CD4-positive, alpha-beta T cell (primary cell): ENCODE measurements at places on chromosomes 13 and 19. TPM values are rescaled to one million over a fixed set of nuclear protein-coding genes. Genes with fewer than 3 reads are reported as not detected.

DNA sequence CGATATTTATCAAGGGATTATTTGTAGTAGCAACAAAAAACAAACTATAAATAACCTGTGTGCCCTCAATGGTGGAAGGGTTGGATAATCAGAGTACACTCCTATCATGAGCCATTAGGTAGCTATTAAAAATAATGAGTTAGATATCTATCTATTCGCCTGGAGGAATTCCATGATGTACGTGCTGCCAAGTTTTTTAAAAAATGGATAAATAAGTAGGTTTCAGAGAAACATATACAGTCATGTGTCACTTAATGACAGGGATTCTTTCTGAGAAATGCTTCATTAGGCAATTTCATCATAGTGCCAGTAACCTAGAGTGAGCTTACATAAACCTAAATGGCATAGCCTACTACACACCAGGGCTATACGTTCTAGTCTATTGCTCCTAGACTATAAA lies 6.2 kb upstream of the OR1I1 start:
- no peaks in the 10 kb centered on the region for H3K36me3 ChIP-seq
- DNase-seq: no peak
- H3K27me3 ChIP-seq: no peaks in the 10 kb centered on the region
- H3K4me3 ChIP-seq: no peak overlapping the region

- no peaks in the 10 kb centered on the region for H3K4me1 ChIP-seq
- H3K36me3 ChIP-seq: no peaks in the 10 kb centered on the region
- no peak overlapping the region for H3K4me3 ChIP-seq
Observed at GRCh38 chr19:50223439-50223716, 20.0 kb downstream of the MYH14 start.

GRCh38 chr13:106500445-106500844 lies 35.0 kb downstream of the EFNB2 start:
- no peak for DNase-seq
- no peak overlapping the region for H3K4me3 ChIP-seq
- H3K36me3 ChIP-seq: no peaks in the 10 kb centered on the region
- H3K27me3 ChIP-seq: peaks cover 23% of the 10 kb centered on the region
- H3K4me1 ChIP-seq: no peaks in the 10 kb centered on the region

- no peak for DNase-seq
- peaks cover 16% of the 10 kb centered on the region for H3K4me1 ChIP-seq
- H3K27me3 ChIP-seq: no peaks in the 10 kb centered on the region
- no peak overlapping the region for H3K27ac ChIP-seq
- H3K36me3 ChIP-seq: peaks cover 18% of the 10 kb centered on the region
Observed at GRCh38 chr13:100657881-100658315, 16.7 kb downstream of the TMTC4 start.

- DNase-seq: no peak
- no peaks in the 10 kb centered on the region for H3K36me3 ChIP-seq
- no peak overlapping the region for H3K27ac ChIP-seq
- no peak overlapping the region for H3K4me3 ChIP-seq
- no peaks in the 10 kb centered on the region for H3K4me1 ChIP-seq
Observed at GRCh38 chr13:22336460-22336859, 665.6 kb downstream of the FGF9 start.

DNA sequence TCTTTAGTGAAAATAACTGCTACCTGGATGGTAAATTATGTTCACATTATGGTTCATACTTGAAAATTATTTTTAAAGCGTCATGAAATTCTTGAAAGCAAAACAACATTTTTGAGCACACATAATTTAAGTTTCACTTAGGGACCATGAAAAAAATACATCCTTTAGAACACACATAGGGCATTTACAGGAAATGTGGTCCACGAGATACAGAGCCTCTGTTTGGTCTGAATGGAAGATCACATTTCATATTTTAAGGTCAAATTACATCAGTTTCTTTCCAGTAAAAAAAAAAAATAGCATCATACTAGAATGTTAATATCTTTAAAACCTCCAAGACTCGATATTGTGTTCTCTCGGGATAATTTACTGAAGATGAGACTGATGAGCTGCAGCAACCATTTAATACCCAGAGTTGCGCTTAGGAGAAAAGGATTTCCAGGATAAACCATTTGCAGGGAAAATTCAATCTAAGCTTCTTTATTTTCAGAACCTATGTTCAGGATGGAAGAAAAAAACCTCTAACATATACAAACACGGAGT lies 720.7 kb downstream of the DIAPH3 start:
- no peaks in the 10 kb centered on the region for H3K36me3 ChIP-seq
- no peak overlapping the region for H3K4me3 ChIP-seq
- no peak for DNase-seq
- H3K27ac ChIP-seq: no peak overlapping the region

DNA sequence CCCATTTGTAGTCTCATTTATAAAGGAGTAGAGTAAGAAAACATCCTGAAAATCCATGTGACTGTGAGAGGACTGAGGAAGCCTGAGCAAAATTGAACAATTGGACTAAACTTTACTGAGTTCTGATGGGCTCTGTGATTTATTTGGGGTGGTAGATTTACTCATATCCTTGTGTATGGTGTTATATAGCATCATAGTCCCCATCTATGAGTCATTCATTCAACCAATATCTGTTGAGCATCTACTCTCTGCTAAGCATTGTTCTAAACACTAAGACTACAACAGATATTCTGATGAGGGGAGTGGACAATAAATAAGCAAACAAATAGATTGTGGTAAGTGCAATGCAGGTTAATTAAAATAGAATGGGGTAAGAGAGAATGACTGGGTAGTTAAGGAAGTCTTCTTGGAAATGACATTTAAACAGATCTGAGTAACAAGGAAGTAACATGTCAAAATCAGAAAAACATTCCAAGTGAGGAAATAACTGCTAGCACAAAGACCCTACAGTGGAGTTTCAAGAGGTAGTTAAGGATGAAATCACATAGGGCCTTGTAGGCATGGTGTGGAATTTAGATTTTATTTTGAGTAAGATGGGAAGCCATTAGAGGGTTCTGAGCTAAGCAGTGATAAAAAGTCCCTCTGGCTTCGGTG lies 36.3 kb upstream of the MLNR start:
- no peak overlapping the region for H3K4me3 ChIP-seq
- no peaks in the 10 kb centered on the region for H3K27me3 ChIP-seq
- no peak overlapping the region for H3K27ac ChIP-seq
- no peaks in the 10 kb centered on the region for H3K4me1 ChIP-seq

DNA sequence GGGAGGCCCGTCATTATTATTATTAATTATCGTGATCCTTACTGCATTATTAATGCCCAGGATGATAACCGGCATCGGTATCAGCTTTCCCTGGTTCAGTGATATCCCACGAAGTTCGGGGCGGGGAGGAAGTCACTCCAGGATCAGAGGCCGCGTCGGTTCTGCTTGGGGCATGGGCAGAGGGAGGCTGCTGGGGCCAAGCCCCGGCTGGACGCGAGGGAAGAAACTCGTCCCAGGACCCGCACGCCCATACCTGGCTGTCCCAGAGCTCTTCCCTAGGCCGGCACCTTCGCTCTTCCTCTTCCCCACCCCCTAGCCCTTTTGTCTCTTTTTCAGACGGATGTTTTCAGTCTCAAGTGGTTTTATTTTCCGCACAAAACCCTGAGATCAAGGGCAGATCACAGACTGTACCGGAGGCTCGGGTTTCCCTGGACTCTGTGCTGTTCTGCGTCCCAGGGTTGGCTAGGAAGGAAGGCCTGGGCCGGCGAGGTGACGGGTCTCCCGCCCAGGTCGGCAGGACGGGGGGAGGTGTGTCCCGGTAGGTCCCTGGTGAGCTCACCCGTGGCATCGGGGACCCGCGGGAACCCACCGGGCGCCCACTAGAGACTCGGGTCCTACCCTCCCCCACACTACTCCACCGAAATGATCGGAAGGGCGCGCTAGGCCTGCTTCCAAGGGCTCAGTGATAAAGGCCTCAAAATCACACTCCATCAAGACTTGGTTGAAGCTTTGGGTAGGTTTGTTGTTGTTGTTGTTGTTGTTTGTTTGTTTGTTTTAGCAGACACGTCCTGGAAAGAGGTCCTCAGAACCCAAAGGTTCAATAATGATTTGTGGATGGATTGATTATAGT lies 7.9 kb downstream of the ZIC2 start:
- peaks cover 45% of the 10 kb centered on the region for H3K4me1 ChIP-seq
- peaks cover 98% of the 10 kb centered on the region for H3K27me3 ChIP-seq
- no peak for DNase-seq
- H3K27ac ChIP-seq: no peak overlapping the region

- H3K27ac ChIP-seq: no peak overlapping the region
- no peak overlapping the region for H3K4me3 ChIP-seq
- no peak for DNase-seq
Observed at GRCh38 chr13:112057736-112058518, 9.0 kb upstream of the SOX1 start.

GRCh38 chr19:43809762-43810696 lies 7.8 kb upstream of the LYPD5 start:
- H3K27ac ChIP-seq: no peak overlapping the region
- H3K27me3 ChIP-seq: no peaks in the 10 kb centered on the region
- peaks cover 8% of the 10 kb centered on the region for H3K4me1 ChIP-seq
- H3K36me3 ChIP-seq: no peaks in the 10 kb centered on the region

- no peak overlapping the region for H3K27ac ChIP-seq
- H3K36me3 ChIP-seq: no peaks in the 10 kb centered on the region
- no peak overlapping the region for H3K4me3 ChIP-seq
- no peaks in the 10 kb centered on the region for H3K4me1 ChIP-seq
Observed at GRCh38 chr13:91195789-91196188, 151.7 kb upstream of the MIR17HG start.

DNA sequence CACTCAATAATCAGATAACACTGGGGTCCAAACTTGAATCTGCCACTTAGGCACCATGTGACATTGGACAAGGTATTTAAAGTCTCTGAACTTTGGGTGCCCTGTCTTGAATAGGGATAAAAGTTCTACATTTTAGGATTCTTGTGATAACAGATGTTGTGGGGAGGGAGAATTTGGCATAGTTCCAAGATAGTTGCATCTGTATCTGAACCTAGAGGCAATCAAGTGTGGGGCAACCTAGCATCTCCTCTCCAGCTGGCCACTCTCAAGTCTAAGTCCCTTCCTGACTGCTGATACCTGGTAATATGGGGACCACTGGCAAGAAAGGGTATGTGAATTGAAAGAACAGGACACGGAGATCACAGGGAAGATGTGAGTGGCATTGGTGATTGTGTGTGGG lies 256.1 kb downstream of the FOXO1 start:
- no peak overlapping the region for H3K27ac ChIP-seq
- DNase-seq: no peak
- no peaks in the 10 kb centered on the region for H3K27me3 ChIP-seq
- no peaks in the 10 kb centered on the region for H3K4me1 ChIP-seq

GRCh38 chr13:90416938-90417337 lies 930.5 kb upstream of the MIR17HG start:
- H3K27ac ChIP-seq: no peak overlapping the region
- H3K27me3 ChIP-seq: no peaks in the 10 kb centered on the region
- H3K4me3 ChIP-seq: no peak overlapping the region
- H3K4me1 ChIP-seq: no peaks in the 10 kb centered on the region

GRCh38 chr19:56637976-56638555 lies 4.9 kb upstream of the SMIM17 start:
- H3K4me3 ChIP-seq: no peak overlapping the region
- no peaks in the 10 kb centered on the region for H3K27me3 ChIP-seq
- no peak overlapping the region for H3K27ac ChIP-seq
- DNase-seq: peak; percentile 6

NLRP5 gene
- total RNA-seq: not detected

FFAR3 gene
- not detected for total RNA-seq

OVOL3 gene
- not detected for total RNA-seq
